ENCODE measurements at places on chromosomes 1 and 21.

- no peak for DNase-seq
Observed at GRCh38 chr1:153470707-153471106, 10.3 kb upstream of the S100A7 start.

GRCh38 chr21:43758111-43758641 lies 17.9 kb downstream of the CSTB start:
- DNase-seq: no peak

GRCh38 chr1:181133969-181134418 lies 45.5 kb downstream of the IER5 start:
- DNase-seq: no peak

- DNase-seq: no peak
Observed at GRCh38 chr1:233066087-233066486, 115.7 kb downstream of the NTPCR start.

GRCh38 chr1:175072099-175072951 lies 4.7 kb downstream of the TNN start:
- no peak for DNase-seq

GRCh38 chr1:245397771-245398170 lies 243.0 kb downstream of the KIF26B start:
- no peak for DNase-seq

DNA sequence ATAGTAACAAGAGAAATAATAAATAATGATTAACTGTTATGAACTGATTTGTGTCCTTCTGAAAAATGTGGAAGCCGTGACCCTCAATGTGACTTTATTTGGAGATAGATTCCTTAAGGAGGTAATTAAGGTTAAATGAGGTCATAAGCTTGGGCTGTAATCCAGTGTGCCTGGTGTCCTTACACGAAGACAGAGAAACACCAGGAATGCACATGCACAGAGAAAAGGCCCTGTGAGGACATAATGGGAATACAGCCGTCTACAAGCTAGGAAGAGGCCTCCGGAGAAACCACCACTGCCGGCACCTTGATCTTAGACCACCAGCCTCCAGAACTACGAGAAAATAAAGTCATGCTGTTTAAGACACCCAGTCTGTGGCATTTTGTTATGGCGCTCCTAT lies 215.9 kb downstream of the NEGR1 start:
- no peak for DNase-seq

GRCh38 chr1:205690122-205690756 lies 9.9 kb upstream of the SLC45A3 start:
- DNase-seq: no peak

GRCh38 chr1:7891804-7892203 lies 38.9 kb upstream of the UTS2 start:
- no peak for DNase-seq
